ENCODE measurements at places on chromosomes 2 and 18.

- DNase-seq = no peak
- no peaks in the 10 kb centered on the region for H3K27me3 ChIP-seq
- H3K4me1 ChIP-seq = no peaks in the 10 kb centered on the region
- H3K27ac ChIP-seq = no peak overlapping the region
- peaks cover 8% of the 10 kb centered on the region for H3K36me3 ChIP-seq
Measured at GRCh38 chr18:62138461-62139235, 48.2 kb downstream of the PIGN start.

GRCh38 chr18:42029092-42029491, 74.1 kb downstream of the PIK3C3 start:
- DNase-seq = no peak
- no peak overlapping the region for H3K4me3 ChIP-seq
- no peak overlapping the region for H3K27ac ChIP-seq
- no peaks in the 10 kb centered on the region for H3K27me3 ChIP-seq
- H3K4me1 ChIP-seq = peaks cover 32% of the 10 kb centered on the region

- peaks cover 10% of the 10 kb centered on the region for H3K36me3 ChIP-seq
- no peak overlapping the region for H3K4me3 ChIP-seq
- H3K27ac ChIP-seq = no peak overlapping the region
- DNase-seq = no peak
- no peaks in the 10 kb centered on the region for H3K27me3 ChIP-seq
Measured at GRCh38 chr2:144146876-144147275, 373.0 kb downstream of the ZEB2 start.

GRCh38 chr2:96951125-96951654, 35.2 kb downstream of the FAM178B start:
- H3K27ac ChIP-seq = no peak overlapping the region
- peaks cover 28% of the 10 kb centered on the region for H3K4me1 ChIP-seq
- H3K4me3 ChIP-seq = no peak overlapping the region
- H3K27me3 ChIP-seq = peaks cover 8% of the 10 kb centered on the region
- H3K36me3 ChIP-seq = no peaks in the 10 kb centered on the region
- peak; percentile 79 for DNase-seq

DNA sequence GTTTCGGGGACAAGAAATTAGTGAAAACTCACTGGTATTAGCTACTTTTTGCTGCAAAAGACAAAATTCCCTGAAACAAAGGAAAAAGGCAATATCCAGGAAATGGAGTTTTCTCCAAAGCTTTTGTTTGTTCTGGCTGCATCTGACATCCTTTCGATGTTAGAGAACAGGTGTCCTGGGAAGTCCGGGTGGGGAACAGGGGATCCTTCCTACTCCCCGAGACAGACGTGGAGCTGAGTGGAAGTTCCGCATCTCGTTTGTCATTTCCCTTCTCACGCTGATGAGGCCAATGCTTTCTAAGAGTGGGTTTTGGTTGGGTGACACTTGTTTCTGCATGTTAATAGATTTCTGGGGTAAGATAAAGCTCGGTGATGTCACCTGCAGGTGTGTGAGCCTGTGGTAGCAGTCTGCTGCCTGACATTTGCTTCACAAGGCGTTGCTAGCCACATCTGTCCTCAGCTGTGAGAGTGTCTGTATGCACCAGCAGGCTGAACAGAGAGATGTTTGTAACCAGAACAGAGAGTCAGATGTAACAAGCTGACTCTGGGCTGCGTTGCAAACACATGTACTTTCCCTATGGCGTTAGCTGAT, 125.9 kb downstream of the ACOXL start:
- H3K27me3 ChIP-seq = peaks cover 60% of the 10 kb centered on the region
- H3K4me1 ChIP-seq = peaks cover 41% of the 10 kb centered on the region
- H3K36me3 ChIP-seq = no peaks in the 10 kb centered on the region
- no peak overlapping the region for H3K4me3 ChIP-seq

DNA sequence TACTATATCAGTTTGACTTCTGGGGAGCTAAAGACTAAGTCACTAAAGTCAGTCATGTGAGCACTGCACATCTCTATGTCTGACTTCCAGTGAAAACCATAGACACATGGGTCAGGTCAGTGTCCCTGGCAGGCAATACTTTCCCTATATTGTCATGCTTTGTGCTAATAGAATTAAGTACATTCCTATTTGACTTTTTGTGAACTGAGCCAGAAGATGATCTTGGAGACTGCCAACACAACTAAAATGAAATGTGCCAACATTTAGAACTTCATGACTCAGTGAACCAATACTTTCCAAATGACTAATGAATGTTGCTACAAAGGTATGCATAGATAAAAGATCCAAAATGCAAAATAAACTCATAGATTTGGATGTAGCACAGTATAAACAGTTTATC, 820.8 kb upstream of the FAM98A start:
- no peaks in the 10 kb centered on the region for H3K27me3 ChIP-seq
- no peak overlapping the region for H3K4me3 ChIP-seq
- H3K4me1 ChIP-seq = no peaks in the 10 kb centered on the region
- H3K27ac ChIP-seq = no peak overlapping the region

- no peak overlapping the region for H3K27ac ChIP-seq
- H3K27me3 ChIP-seq = peaks cover 2% of the 10 kb centered on the region
- H3K4me3 ChIP-seq = no peak overlapping the region
- peaks cover 2% of the 10 kb centered on the region for H3K36me3 ChIP-seq
- no peak for DNase-seq
Measured at GRCh38 chr2:237449193-237449881, 35.4 kb upstream of the COL6A3 start.

- no peak overlapping the region for H3K4me3 ChIP-seq
- H3K4me1 ChIP-seq = no peaks in the 10 kb centered on the region
- no peaks in the 10 kb centered on the region for H3K36me3 ChIP-seq
- no peak for DNase-seq
- no peaks in the 10 kb centered on the region for H3K27me3 ChIP-seq
Measured at GRCh38 chr2:194698012-194698411, 959.0 kb upstream of the SLC39A10 start.
